ACHN (cell line): ENCODE measurements at places on chromosomes 1 and 21.
A peak's percentile ranks its signal among the peaks of the same experiment; 100 is the strongest.

- DNase-seq = no peak
Observed at GRCh38 chr1:233433436-233434210, 106.1 kb downstream of the MAP3K21 start.

- DNase-seq = no peak
Observed at GRCh38 chr1:66304128-66304527, 229.8 kb upstream of the SGIP1 start.

DNA sequence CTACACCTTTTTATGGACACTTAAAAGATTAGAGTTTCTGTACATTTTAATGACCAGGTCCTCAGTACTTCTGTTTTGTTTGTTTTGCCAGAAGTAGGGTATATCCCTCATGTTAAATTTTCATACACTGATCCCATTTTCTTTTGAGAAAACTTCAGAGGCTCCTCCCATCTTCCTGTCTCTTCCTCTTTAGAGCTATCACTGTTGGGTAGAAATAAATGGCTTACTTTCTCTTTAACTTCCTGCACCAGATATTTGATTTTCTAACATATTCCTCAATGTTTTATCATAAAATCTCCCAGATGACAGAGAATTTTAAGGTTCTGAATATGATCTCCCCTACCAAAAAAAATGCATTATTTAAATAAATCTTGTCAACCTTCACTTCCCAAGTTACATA, 23.4 kb downstream of the VAV3 start:
- no peak for DNase-seq

GRCh38 chr21:28805885-28806284, 186.8 kb downstream of the LTN1 start:
- DNase-seq = no peak

DNA sequence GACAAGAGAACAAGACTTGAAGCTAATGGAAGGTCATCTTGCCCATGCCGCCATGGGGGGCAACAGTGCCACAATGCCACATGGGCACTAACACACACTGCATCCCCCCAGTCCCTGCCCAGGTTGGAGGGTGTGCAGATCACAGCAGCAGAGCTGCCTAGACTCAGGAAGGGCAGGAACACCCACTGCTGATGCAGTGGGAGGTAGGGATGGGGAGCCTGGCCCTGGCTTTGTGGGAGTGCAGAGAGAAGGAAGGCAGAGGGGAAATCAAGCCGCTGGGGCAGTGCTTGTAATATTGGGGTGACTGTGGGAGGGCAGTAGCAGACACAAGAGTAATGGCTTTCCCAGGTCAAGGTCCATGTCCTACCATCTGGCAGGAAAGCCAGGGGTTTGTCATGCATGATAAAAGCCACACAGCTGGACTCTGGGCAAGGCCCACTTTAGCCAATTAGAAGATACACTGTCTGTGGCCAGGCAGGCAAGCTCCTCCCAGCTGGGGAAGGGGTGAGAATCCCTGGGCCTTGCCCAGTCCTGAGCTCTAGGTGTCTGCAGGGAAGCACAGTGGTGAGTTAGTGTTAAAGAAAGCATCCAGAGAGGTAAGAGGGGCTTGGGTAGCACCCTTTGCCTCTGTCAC, 25.4 kb upstream of the MEF2D start:
- no peak for DNase-seq

DNA sequence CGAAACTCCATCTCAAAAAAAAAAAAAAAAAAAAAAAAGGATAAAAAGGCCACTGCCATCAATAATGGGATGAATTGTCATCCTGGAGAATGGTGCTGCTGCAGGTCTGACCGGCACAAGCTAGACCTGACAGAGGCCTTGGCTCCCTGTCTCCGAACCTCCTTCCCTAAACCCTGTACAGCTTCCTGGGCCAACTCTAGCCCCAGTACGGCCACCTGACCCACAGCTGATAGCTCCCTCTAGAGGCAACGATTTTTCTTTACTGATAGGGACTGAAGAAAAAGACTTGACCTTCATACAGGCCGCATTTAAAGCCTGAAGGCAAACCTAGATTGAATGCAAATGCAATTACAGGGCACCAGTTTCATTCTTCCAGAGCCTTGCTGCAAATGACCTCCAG, 30.7 kb downstream of the NOL9 start:
- DNase-seq = peak; percentile 55

- peak; percentile 13 for DNase-seq
Observed at GRCh38 chr1:86156566-86157455, at the start of gene COL24A1. COL24A1 (minus strand) TSS chr1:86156772; CDS start chr1:86156396, 376 bp downstream.

GRCh38 chr1:205744403-205744802, 5.6 kb downstream of the NUCKS1 start:
- no peak for DNase-seq
